ENCODE measurements at places on chromosomes 13 and 19.

- no peak for DNase-seq
Measured at GRCh38 chr13:72853000-72853399, 71.1 kb downstream of the PIBF1 start.

DNA sequence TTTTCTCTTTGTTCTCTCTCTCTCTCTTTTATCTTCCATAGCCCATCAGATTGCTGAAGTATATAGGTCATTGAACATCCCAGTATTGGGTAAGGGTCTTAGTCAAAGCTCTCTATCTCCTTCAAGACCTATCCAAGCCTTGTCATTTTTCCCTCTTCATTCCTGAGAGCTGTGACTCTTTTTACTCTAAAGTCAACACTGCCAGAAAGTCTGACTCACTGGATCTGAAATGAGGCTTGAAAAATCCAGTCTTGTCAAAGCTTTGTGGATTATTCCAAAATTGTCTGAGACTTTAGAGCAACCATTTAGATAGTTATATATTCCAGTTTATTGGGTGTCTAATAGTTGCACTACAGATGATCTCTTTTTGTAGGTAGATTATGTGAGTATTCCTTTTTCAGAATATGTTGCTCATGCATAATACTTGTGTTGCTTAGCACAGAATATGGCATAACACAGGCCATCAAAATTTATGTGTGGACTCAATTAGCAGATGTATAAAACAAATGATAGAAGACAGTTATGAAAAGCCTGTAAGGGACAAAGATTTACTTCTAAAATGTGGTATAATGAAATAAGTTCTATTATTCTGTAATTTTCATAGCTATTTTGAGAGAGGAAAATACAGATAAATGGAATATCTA is 389.3 kb upstream of the PCDH9 start:
- no peak for DNase-seq

GRCh38 chr13:45658586-45659235 is 43.2 kb upstream of the ERICH6B start:
- no peak for DNase-seq

- DNase-seq: peak; percentile 92
Measured at GRCh38 chr13:50123862-50124535, 108.8 kb downstream of the KCNRG start.

GRCh38 chr19:36169084-36169760 is 17.0 kb upstream of the COX7A1 start:
- no peak for DNase-seq

Data from retina (tissue), 1 donor.